ENCODE measurements at places on chromosomes 6 and 20. TPM values are rescaled to one million over a fixed set of nuclear protein-coding genes. Genes with fewer than 3 reads are reported as not detected.

Gene CST4
- not detected for total RNA-seq

DNA sequence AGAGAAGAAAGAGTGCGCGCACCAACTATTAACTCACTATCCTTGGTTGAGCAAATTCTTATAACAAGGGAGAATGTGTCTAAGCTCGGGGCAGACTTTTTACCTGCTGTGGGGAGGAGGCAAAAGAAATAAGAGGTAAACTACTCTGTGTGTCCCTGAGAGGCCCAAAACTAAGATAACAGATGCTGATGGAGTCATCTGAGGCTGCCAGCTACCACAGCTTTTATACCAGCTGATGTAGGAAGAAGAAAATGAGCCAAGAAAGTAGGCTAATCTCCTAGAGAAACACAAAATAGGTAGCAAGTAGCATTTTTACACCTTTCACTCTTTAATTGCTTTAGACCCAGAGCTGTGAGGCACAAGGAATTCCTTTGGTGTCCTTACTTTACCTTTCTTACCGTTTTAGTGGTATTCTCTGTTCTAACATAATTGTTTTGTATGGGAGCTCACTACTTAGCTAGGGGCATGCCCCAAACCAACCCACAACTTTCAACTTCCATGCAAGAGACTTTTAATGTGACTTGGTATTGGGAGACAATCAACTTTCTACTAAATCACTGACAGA, 27.8 kb upstream of the PIM1 start:
- no peak for DNase-seq

Gene MLIP
- total RNA-seq: 10.8 TPM

Gene LPIN3
- total RNA-seq: 2.1 TPM

Gene BMP7
- not detected for total RNA-seq

Gene SMLR1
- not detected for total RNA-seq

DNA sequence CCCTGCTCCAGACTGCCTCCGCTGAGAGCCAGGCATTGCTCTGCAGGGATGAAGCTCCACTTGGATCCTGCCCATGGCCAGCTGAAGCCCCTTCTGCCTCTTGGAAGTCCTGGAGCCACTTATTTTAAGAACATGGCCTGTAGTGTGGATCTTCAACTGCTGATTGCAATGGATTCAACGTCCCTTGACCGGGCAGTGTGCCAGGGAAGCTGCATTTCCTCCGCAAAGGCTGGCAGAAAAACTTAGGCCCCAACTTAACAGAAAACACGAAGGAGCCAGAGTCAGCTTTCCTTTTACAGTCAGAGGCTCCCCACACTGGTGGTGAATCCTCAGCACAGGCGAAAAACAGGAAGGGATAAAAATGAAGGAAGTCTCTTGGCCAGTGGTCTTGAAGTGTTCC, 26.3 kb upstream of the FOXQ1 start:
- DNase-seq: no peak

Gene SOBP
- total RNA-seq: 2.6 TPM

DNA sequence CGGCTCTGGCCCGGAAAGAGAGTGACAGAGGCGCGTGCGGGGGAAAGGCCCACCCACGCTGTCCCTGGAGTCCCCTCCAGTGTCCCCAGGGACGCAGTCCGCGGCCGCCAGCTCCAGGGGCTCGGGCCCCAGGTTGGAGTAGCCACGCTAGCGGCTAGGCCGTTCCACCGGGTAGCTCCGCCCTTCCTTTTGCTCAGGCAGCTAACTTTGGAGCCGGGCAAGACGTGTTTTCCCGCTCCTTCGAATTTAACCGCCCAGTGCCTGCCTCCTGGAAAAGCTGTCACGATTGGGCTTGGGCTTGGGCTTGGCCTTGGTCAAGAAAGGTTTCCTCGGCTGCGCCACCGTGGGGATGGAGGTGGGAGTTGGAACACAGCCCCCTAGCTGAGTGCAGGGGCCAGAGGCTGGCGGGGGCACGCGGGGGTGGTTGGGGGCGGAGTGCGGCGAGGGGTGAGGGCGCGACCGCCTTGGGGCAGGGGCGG, 4.7 kb downstream of the LINC00237 start:
- no peak for DNase-seq

Gene FOXS1
- total RNA-seq: not detected

Gene HEY2
- total RNA-seq: 0.46 TPM

GRCh38 chr6:123716506-123716905, 79.8 kb upstream of the TRDN start:
- DNase-seq: no peak

Gene GSTA2
- not detected for total RNA-seq

DNA sequence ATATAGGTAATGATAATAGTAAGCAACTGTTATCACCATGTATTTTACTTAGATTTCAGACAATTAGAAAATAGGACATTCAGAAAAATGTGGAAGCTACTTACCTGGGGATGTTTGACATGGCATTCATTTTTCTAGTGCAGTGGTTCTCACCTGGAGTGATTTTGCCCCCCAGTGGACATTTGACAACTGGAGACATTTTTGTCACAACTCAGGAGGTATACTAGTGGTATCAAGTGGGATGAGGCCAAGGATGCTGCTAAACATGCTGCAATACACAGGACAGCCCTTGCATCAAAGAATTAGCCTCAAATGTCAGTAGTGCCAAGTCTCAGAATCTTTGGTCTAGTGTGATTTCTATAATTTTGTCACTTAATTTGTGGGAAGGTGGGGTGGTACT, 36.1 kb downstream of the NUS1 start:
- DNase-seq: no peak

DNA sequence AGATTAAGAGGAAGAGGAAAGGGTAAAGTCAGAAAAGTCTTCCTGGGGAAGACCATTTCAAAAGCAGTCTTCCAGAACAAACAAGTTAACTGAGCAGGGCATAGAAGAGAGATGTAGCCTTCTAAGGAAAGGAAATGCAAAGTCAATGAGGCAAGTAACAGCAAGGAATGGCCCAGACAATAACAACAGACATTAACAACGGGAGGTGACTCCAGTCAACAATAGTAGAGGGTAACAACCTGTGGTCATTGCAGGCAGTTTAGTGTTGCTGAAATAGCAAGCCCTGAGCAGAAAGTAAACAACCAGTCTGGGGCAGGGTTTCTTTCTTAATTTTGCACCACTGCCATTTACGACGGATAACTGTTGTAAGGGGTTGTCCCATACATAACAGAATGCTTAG, 2.1 kb downstream of the MDN1 start:
- no peak for DNase-seq

GRCh38 chr20:45341579-45341938, 6.7 kb downstream of the SDC4 start:
- DNase-seq: no peak

Gene HS3ST5
- total RNA-seq: not detected
